ENCODE measurements at places on chromosomes 6 and 20. TPM values are rescaled to one million over a fixed set of nuclear protein-coding genes. Genes with fewer than 3 reads are reported as not detected.

DNA sequence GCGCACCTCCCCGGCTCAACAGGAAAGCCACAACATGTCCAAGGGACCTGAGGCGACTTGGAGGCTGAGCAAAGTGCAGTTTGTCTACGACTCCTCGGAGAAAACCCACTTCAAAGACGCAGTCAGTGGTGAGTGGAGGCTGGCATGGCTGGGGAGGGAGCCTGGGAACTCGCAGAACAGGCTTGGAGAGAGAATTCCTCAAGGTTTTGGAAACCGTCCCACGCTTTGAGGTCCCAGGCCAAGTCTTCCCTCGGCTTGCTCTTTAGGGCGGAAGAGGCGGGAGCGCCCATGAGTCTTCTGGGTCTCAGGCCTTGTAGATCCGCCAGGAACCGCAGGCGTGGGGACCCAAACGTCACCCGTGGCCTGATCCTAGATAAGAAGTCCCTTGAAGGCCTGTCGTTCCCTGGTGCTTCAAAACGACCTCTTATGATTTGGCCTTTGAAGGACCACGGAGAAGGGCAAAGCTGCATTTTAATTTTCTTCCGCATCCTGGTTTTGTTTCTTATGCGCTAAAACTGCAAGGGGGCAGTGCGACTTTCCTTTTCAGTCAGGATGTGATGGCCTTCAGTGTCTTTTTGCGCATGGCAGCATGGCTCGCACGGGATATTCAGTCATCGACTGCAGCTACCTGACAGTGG is 2.0 kb downstream of the LAMP5 start:
- peak; percentile 10 for DNase-seq

GRCh38 chr6:52725535-52726192 is 37.6 kb downstream of the GSTA2 start:
- peak; percentile 7 for DNase-seq

DNA sequence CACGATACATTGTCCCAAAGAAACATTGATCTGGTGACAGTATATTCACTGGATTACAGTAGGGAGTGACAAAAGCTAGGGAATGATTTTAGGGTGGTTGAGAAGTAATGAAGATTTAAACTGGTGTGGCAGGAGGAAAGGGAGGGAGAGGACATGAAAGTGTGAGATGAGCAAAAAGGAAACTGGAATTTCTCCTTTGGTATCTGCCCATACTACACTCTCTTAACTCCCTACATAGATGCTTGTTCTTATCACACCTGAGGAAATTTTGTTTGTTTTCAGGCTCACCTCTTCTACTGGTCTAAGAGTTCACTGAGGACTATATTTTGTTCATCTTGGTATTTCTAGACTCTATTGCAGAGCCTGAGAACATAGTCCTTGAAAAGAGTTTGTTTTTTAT is 44.9 kb upstream of the CEP162 start:
- DNase-seq = no peak

DNA sequence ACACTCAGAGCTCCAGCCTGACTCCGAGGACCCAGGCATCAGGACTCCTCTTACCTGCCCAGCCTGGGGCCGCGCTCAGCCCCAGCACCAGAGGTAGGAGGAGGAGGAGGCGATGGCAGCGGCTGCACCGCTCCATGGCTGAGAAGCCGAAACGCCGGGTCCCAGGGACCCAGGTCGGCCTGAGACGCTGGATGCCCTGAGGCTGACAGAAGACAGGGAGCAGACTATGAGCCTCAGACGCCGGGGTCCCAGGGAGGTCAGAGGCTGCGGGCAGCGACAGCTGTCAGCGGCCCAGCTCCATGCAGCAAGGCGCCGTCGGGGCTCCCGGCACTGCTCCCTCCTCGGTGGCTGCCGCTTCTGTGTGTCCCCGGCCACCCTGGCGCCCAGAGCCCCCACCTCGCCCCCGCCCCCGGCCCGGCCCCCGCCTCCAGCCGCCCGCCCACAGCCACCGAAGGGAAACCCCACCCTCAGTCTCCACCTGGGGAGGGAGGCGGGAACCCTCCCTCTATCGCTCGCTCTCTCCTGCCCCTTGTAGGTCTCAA is at the start of gene COL11A2:
Gene COL11A2, minus strand, starts transcription at position 363 of the 542 bp plus-strand sequence. Its CDS starts 227 bp downstream, at position 136.
- no peak for DNase-seq

DNA sequence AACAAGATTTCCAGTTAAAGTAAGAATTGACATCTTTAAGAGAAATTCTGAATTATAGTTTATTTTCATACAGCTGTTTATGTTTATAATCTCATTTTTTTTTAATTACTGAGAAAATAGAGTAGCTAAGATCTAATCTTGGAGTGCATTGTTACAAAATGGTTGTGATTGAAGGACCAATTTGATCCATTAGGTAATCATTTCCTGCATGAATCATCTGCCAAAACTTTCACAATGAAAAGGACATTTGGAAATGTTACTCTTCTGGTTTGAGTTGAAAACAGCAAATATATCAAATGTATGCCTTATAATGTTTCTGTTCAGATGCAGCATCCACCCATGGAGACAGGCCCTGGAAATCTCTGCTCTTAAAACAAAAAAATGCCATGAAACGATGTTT is 19.0 kb downstream of the TUBB2A start:
- no peak for DNase-seq

DNA sequence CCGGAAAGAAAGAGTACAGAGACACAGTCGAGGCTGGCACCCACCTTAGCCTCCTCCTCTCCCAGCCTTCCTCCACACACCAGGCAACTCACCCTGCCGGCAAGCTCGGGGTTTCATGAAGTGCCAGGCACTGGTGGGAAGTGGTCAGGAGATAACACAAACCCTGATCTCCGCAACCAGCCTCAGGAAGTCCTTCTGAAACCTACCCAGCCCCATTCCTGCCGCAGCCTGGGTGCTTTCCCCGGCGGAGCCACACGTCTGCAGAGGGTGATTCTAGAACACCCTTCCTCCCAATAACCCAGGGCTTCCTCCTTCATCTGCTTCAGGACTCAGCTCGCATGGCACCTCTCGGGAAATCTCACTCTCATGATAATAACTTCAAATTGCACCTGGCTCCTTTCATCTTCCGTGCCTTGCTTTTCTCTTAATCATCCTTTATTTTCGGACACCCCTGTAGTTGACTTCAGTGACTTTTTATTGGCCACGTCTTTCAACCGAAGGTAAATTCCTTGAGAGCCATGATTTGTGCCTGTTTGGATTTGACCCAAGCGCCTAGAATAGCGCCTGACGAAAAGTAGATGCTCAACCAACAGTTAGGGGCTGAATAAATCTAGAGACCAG is 8.7 kb upstream of the HLA-E start:
- DNase-seq = peak; percentile 45

DNA sequence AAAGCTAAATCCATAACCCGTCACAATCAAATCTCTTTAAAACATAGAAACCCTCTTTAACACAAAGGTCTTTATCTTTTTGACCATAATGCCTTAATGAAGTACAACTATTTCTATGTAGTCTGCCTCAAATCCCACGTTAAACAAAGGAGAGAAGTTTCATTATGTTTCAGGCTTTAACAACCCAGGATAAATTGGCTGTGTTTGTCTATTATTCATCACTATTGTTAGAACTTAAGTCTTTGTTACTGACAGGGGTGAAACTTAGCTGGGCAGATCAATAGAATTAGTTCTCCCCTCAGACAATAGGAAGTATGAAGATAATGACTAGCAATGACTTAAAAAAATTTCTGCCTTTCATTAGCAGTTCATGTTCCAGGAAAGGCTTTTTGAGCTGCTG is 10.1 kb upstream of the METTL24 start:
- no peak for DNase-seq

- DNase-seq = no peak
These were observed 22.2 kb downstream of the BANF2 start for GRCh38 chr20:17721802-17722486.

DNA sequence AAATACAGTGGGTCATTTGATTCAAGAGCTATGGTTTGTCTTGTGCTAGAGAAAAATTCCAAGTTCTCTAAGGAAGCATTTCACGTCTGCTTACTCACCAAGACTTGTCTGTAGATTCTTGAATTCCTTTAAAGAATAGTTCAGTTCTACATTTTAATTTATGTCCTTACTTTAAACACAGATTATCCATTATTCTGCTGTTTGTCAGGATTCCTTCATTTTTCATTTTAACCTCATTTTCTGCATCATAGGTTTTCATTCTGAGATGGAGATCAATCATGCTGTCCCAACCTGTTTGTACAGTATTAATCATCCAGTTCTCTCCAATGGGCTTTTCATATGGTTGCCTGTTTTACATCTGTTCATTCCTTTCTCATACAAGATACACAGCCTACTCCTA is 24.5 kb upstream of the POPDC3 start:
- no peak for DNase-seq

- no peak for DNase-seq
These were observed 99.4 kb downstream of the ASXL1 start for GRCh38 chr20:32457479-32457986.

GRCh38 chr20:24653306-24653705 is 183.9 kb downstream of the SYNDIG1 start:
- no peak for DNase-seq

DNA sequence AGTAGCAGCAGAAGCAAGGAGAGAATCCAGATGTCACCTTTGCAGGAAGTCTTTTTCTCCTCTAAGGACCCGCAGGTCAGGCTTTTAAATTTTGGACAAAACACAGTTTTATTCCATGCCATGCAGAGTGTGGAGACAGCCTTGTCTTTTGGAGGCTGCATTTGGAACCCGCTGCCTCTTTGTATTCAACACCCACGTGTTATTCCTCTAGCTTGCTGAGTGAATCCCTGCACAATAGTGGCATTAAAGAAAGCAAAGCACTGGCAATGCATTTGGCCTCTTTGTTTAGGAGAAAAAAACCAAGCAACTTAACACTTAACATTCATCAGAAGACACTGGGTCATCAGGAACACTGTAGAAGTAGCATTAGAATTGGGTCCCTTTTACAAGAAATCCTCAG is 43.5 kb downstream of the TFAP2B start:
- no peak for DNase-seq

The PABPC1L gene
- total RNA-seq = 182 TPM

The DSTN gene
- 110 TPM for total RNA-seq

- DNase-seq = no peak
These were observed 48.6 kb downstream of the RALGAPA2 start for GRCh38 chr20:20663841-20664240.

DNA sequence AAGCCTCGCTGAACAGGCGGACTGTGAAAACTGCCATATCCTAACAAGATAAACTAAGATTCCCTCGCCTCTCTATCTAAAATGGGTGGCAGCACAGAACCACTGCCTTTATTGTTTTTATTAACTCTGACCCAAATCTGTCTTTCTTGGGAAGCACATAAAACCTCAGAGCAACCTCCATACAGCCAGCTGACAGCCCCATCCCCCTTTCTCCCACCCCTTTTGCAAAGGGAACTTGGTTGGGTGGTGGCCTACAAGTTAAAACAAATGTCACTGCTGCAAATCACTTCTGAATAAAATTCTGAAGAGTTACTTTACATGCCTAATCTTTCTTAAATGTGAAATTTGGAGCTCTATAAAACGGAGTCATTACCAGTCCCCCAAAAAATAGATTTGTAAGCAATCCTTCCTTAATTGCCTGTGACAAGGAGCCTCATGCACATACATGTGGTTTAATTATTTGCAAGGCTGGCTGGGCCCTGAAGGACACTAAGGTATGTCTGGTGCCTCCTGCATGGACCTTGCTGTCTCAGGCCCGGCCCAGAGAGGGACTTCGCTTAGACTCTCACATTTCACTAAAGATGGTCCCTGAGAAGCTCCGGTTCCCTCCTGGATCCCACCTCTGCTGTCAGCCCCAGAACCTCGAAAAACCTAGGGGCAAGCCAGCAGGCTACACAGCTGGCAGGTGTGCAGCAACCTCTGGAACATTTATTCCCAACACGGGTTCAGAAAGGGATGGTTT is 21.7 kb downstream of the PXDC1 start:
- DNase-seq = no peak

- DNase-seq = no peak
These were observed 92.5 kb downstream of the LRRC1 start for GRCh38 chr6:53887316-53887715.

The HBS1L gene
- total RNA-seq = 41.7 TPM

DNA sequence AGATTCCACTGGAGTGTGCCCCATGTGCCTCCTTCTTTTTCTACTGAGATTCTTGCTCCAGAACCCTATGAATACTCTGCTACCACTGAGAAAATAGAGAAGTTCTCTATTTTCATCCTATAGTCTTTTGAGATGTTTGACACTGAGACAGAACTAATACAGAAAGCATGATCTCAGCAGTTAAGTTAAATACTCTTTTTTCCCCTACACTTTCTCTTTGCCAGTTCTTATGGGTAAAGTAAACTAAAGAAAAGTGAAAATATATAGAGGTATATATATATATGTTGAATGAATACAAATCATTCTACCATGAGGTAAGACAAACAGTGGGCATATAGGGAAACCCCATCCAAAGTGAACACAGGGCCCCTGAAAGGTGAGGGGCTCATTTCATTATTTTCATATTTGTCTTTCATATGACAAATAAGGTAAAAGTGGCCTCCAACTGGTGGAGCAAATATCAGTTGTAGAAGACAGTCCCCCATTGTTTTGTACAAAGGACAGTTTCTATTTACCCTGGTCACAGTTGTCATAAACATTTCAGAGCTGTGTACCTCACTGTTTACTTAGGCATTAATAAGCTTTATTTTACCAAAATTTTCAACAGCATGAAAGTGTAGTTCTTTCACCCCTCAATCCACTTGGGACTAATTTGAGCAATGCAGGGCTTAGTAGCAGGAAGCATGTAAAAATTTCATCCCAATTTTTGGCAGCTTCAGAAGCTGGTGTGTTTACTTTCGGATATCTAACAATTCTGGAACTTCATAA is 188.3 kb upstream of the MARCKS start:
- DNase-seq = no peak

- DNase-seq = no peak
These were observed 90.0 kb upstream of the CEP162 start for GRCh38 chr6:84317463-84317862.

The AVP gene
- total RNA-seq = not detected

- no peak for DNase-seq
These were observed 108.0 kb upstream of the MOCS1 start for GRCh38 chr6:40042232-40042631.
